Activated CD4-positive, alpha-beta T cell treated with anti-CD3 and anti-CD28 coated beads, Interleukin-2, amount 50 U/mL, for 16 hours (primary cell): ENCODE measurements at places on chromosomes 5 and 9.

- DNase-seq: no peak
Observed at GRCh38 chr5:170632266-170632984, 128.6 kb downstream of the KCNIP1 start.

- DNase-seq: no peak
Observed at GRCh38 chr9:3137347-3137695, 293.4 kb upstream of the PUM3 start.

- DNase-seq: no peak
Observed at GRCh38 chr9:102974530-102974929, 20.6 kb upstream of the CYLC2 start.

DNA sequence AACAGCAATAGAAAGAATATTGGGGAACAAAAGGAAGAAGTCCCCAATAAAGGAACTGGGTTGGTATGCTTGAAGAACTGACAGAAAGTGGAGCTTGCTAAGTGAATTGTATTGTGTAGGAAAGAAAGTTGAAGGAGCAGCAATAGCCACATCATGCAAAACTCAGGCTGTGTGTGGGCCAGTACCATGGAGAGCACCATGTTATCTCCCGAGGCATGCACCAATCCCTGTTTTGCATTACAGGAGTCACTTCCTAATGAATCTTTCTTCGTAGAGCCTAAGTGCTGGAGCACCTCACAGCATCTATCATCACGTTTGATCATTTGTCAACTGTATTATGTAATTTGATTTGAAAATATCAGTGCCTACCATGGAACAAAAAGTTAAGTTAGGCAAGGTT lies 137.7 kb upstream of the NMUR2 start:
- no peak for DNase-seq

DNA sequence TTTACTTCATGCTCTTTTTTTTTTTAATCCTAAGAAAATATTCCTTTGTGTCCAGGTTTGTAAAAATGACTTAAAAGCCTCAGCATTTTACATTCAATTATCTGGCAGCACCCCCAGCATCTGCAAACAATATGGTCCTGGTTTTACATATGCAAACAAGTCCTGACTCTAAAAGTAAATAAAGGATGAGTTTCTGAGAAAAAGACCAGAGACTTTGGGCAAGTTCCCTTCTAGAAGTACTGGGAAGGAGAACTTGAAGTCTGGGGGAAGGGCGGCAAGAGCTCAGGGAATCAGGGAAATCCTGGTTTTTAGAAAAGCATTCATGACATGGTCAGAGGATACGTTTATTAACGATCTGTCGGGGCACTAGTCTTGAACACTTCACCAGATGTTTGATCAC lies 25.8 kb downstream of the COL23A1 start:
- DNase-seq: no peak

DNA sequence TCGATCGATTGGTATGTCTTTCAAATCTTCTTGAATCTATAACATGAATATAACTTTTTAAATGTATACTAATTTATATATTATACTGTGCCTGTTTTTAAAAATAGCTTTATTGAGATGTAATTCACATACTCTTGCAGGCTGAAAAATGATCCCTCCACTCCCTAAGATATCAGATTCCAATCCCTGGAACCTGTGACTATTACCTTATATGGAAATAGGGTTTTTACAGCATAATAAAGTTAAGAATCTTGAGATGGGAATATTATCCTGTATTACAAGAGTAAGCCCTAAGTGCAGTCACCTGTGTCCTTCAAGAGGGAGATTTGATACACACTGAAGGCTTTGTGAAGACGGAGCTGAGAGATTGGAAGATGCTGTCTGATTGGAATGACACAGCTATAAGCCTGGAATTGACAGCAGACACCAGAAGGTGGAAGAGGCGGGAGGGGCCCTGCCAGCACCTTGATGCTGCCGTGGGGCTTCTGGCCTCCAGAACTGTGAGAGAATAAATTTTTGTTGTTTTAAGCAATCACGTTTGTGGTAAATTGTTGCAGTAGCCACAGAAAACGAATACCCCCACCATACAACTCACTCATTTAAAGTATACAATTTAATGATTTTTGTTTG lies 161.3 kb downstream of the RMI1 start:
- no peak for DNase-seq

GRCh38 chr9:137055385-137056364 lies 1.8 kb upstream of the ENTPD2 start:
- DNase-seq: no peak

DNA sequence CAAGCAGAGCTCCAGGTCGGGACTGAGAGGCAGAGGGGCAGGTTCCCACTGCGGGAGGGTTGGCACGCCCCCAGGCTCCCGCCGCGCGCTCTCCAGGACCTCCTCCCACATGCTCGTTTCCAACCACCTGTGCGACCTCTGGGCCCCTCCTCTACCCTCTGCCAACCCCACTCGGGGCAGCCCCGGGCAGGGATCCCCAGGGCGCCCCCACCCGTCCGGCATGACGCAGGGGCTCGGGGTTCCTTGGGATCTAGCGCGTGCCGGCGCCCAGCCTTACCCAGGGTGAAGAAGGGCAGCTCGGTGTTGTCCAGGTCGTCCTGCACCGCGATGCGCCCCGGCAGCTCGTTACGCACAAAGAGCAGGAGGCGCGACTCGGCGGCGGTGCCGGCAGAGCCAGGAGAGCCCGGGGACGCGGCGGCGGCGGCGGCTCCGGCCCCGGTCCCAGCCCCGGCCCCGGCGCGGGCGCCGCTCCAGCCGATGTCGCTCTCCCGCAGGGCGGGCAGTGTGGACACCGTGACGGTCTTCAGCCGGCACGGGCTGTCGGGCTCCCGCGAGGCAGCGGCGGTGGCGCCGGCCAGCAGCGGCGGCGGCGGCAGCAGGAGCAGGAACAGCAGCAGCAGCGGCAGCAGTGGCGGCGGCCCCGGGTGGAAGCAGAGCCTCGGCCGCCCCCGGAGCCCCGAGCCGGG lies 494 bp downstream of the ASTN2 start:
- DNase-seq: no peak

GRCh38 chr5:3954199-3954598 lies 358.6 kb downstream of the IRX1 start:
- DNase-seq: no peak

- no peak for DNase-seq
Observed at GRCh38 chr9:33198165-33198564, 31.0 kb upstream of the B4GALT1 start.

DNA sequence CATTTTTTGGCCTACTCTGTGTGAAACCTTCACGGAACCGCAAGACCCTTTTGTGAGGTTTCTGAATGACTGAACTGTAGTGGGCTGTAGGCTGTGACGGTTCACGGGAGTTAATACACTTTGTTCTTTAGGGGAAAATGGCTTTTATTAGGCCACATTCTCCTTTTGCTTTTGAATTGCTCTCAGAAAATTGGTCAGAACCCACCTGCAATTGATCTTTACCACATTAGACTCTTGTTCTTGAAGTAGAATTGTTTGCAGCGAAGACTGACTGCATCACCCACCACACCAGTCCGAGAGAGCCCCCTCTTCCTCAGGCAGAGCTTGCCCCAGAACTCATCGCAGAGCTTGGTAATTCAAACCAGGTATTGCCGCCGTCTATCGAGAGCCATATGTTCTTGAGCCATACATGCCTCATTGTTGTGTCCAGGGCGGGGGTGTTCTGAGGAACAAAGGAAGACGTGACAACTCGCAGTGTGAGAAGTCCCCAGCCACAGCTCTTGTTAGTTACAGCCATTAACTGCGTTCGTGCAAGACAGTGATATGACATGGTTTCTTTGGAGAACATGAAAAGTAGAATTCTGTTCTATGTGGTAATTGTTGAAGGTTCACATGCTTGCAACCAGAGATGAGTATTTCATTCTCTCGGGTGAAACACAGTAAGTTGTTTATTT lies 166.4 kb upstream of the OTULINL start:
- DNase-seq: peak; percentile 81

DNA sequence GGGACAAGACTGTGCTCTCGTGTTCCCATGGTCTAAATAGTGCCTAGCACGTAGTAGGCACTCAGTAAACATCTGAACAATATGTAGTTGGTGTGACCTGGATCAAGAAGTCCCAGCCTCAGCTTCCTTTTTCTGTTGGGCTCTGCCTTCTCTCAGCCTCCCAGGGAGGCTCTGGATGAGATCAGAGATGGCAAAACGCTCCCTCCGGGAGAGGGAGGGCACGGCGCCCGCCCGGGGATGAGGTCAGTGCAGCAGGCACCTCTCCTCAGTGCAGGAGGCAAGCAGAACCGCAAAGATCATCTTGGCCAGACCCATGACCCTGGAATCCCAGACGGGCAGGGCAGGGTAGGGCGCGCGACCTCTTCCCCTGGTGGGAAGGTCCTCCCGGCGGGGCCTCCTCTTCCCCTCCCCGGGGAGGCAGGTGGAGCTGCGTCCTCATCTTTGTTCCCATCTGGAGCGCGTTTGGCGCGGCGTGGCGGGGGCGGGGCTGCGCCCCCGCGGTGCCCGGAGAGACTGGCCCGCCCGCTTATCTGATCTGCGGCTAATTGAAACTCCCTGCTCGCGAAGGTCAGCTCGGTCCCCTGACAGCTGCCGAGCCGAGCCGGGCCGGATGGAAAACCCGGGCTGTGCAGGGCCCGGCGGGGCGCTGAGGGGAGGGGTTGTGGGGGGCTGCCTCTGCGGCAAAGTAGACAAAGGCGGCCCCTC lies 60.9 kb downstream of the CXXC5 start:
- DNase-seq: no peak

DNA sequence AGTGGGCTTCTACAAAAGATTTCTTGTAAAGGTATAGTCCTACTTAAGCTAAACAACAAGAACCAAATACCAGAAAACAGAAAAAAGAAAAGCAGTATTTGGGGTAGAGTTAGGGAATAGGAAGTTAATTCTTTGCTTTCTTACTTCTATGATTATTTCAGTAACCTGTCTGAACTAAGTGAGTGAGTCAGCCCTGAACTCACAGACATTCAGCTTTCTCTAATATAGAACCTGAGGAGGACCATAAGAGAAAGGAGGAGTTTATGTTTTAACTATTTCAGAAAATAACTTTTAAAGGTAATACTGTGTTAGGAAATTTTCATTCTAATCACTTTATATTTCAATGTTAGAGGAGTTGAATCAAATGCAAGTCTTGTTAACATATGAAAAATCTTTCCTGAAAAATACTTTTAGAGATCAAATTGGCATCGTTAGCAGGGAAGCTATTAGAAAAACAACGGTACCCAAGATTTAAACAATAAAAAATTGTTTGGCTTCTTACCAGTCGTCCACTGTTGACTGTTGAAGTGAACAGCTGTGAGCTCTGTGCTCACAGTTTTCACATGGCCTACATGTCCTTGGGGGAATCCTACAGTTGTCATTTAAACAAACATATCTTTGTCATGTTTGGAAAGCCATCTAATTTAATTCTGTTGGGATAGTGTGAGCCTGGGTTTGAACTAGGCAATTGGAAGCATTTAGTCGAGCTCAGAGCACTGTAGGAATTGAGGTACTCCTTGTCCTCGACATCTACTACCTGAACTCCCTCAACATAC lies 19.9 kb upstream of the ZFAND5 start:
- no peak for DNase-seq

- DNase-seq: no peak
Observed at GRCh38 chr9:14909961-14910805, at the start of gene FREM1. Gene FREM1 (minus strand): TSS chr9:14910428. CDS start chr9:14868977, 41,451 bp downstream.

- no peak for DNase-seq
Observed at GRCh38 chr5:95976606-95977005, 15.0 kb upstream of the ELL2 start.

DNA sequence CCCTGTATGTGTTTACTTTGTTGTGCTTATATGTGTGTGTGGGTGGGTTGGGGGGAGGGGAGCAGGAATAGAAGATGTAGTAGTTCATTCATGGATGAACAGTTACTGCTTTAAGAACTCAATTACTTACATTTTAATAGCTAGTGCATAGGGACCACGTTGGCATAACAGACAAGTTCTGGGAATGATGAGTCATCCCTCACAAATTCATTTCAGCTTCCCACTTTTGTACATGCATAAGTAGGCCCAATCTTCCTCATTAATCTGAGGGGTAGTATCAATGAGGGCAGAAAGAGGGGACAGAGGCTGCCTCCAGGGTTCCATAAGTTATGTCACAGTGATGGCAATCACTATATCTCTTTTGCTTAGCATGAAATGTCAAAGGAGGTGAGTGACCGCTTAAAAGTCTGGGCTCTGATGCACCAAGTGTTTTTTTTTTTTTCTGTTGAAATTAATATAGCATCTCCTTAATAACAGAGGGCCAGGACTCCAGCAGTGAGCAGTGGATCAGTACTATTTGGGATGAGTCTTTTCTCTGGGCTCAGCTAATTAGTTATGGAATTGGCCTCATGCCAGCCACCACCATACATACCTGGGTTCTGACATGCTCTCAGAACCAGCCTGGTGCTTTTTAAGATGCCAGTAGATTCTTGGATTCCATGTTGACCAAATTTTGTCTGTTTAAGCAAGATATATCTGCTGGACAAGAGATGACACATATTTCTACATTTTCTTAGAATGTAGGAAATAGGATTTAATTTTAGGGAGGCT lies 37.1 kb downstream of the PRDM6 start:
- no peak for DNase-seq

DNA sequence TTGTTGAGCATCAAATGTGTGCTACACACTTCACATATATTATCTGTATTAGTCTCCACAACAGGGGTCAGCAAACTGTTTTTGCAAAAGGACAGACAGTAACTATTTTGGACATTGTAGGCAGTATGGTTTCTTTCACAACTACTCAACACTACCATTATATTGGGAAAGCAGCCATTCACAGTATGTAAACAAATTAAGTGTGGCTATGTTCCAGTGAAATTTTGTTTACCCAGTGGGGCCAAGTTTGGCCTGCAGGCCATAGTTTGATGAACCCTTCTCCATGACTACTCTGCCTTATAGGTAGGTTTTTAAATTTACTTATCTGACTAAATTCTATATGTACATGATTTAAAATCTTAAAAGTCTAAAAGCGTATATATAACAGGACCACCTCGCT lies 13.0 kb upstream of the FAM151B start:
- no peak for DNase-seq

DNA sequence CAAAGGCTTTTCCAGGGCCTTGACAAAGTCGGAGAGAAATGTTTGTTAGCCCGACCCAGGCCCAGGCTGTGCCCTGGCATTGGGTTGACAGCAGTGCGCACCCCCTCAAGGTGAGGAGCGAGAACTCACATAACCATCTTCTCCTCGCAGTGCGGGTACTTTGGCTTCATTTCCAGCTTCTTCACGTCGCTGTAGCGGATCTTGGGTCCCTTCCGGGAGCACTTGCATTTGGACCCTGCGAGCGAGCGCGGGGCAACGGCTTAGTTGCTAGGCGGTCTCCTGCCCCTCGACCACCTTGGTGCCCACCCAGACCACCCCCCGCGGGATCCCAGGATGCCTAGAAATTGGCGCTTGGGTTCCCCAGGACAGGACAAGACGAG lies 496 bp downstream of the CXCL14 start:
- DNase-seq: no peak

- DNase-seq: no peak
Observed at GRCh38 chr9:942805-943580, 33.5 kb upstream of the DMRT3 start.

GRCh38 chr5:57434227-57434640 lies 48.4 kb downstream of the ACTBL2 start:
- no peak for DNase-seq

GRCh38 chr9:87498811-87499360 lies 1.2 kb downstream of the DAPK1 start:
- DNase-seq: no peak

- DNase-seq: no peak
Observed at GRCh38 chr9:137339045-137339907, 37.2 kb upstream of the NRARP start.

GRCh38 chr9:35195683-35196082 lies 33.9 kb downstream of the UNC13B start:
- no peak for DNase-seq
